ENCODE measurements at places on chromosomes 5 and 9. TPM values are rescaled to one million over a fixed set of nuclear protein-coding genes. Genes with fewer than 3 reads are reported as not detected.

DNA sequence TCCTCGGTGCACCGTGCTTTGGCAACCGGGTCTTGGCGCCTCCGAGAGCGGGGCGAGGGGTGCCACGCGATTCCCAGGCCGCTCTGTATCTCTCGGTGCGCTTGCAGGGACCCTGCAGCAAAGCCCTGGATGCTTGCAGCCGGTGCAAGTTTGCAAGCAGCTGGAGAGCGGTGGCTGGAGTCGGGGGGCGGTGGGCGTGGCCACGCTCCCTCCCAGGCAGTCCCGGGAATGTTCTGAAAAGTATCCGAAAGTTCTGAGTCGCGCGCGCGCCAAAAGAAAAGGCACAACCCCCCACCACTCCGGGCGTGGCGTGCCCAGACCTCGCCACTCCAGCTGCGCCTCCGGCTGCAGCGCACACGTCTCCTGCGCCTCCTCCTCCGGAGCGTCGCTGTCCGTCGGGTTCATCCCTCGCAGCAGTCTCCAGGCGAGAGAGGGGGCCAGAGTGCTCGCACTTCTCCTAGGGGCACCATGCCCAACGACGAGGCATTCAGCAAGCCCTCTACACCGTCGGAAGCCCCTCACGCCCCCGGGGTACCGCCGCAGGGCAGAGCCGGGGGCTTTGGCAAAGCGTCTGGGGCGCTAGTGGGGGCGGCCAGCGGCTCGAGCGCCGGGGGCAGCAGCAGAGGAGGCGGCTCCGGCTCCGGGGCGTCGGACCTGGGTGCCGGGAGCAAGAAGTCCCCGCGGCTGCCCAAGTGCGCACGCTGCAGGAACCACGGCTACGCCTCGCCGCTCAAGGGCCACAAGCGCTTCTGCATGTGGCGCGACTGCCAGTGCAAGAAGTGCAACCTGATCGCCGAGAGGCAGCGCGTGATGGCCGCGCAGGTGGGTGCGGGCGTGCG, at the start of gene DMRT1:
TSS of gene DMRT1 (plus strand) at position 327 of the 839 bp plus-strand sequence. CDS start at position 469, 142 bp downstream.
- no peak within 1 kb of the TSS for H3K4me3 ChIP-seq
- no peak for DNase-seq
- H3K27me3 ChIP-seq, result peaks cover 60% of the 10 kb centered on the region
- H3K36me3 ChIP-seq, result no peaks in the 10 kb centered on the region
- H3K4me1 ChIP-seq, result peaks cover 13% of the 10 kb centered on the region

DNA sequence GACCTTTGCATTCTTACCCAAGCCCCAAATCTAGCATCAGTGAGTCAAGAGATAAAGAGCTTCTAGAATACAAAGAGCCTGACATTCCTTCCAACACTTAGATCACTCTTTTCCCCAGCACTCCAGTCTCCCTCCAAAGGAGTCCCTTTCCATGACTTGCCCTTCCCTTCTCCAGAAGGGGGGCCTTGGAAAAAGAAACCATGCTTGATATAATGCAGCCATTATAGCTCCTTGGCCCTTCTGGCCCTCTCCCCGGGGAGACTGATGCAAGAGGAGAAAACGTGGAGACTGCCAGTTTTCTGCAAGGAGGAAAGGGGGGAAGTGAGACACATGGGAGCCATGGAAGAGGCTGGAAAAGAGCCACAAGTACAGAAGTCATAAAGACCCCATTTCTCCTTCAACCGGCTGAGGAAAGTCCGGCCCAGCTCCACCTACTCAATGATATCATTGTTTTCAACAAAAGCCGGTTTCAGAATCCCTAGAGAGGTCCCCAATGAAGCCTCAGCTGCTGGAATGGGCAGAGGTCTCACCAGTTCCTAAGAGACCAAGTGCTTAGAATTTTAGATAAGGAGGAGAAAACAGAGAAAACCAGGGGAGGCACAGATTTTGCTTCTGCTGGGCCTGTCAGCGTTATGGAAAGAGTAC, 29.0 kb downstream of the ADAM19 start:
- peaks cover 37% of the 10 kb centered on the region for H3K4me1 ChIP-seq
- H3K27me3 ChIP-seq, result no peaks in the 10 kb centered on the region
- no peak overlapping the region for H3K4me3 ChIP-seq
- DNase-seq, result peak; percentile 92

- H3K4me1 ChIP-seq, result no peaks in the 10 kb centered on the region
- no peak overlapping the region for H3K4me3 ChIP-seq
- DNase-seq, result no peak
- H3K27me3 ChIP-seq, result no peaks in the 10 kb centered on the region
- H3K36me3 ChIP-seq, result no peaks in the 10 kb centered on the region
Observed at GRCh38 chr5:155189981-155190380, 176.4 kb downstream of the KIF4B start.

Gene SPATA6L
- 0.49 TPM for total RNA-seq

DNA sequence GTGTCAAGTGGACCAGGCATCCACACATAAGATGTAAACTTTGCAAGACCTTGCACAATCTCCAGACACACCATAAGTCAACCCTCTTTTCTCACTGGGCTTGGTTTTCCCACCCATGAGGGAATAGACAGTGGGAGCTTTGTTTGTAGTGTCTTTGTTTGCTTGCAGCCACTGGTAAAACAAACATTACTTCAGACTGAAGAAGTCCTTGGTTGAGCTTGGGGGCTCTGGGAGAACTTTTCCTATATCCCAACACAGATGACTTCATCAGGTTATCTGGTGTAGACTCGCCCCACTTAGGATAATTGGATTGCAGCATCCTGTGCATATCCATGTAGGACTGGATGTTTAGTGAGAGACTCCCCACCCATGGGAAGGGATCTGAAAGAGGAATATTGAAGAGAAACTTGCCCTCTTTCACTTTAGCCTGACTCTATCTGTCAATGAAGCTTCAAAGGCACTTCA, 11.5 kb upstream of the ADGRV1 start:
- no peaks in the 10 kb centered on the region for H3K36me3 ChIP-seq
- H3K27me3 ChIP-seq, result peaks cover 2% of the 10 kb centered on the region
- no peak overlapping the region for H3K27ac ChIP-seq
- no peaks in the 10 kb centered on the region for H3K4me1 ChIP-seq
- H3K4me3 ChIP-seq, result no peak overlapping the region

- no peak for DNase-seq
- no peaks in the 10 kb centered on the region for H3K4me1 ChIP-seq
- H3K27me3 ChIP-seq, result no peaks in the 10 kb centered on the region
- H3K36me3 ChIP-seq, result no peaks in the 10 kb centered on the region
- no peak overlapping the region for H3K4me3 ChIP-seq
Observed at GRCh38 chr9:17031546-17031945, 103.3 kb upstream of the CNTLN start.

DNA sequence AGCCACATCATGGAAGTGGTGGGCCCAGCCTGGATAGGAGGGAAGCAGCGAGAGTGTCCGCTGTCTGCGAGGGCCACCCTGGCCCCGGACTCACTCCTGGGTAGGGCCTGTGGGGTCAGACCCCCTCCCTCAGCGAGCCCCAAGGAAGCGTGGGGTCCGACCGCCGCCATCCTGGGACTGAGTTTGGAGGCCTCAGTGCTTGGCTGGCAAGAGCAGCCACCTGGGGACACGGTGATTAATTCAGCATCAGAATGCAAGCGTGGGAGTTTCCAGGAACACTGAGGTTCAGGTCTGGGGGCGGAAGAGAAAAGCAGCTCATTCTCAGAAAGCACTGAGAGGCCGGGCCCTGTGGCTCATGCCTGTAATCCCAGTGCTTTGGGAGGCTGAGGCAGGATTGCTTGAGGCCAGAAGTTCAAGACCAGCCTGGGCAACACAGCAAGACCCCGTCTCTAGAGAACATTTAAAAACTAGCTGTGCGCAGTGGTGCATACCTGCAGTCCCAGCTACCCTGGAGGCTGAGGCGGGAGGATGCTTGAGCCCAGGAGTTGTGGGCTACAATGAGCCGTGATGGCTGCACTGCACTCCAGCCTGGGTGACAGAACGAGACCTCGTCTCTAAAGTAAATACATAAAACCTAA, 18.3 kb upstream of the CAMSAP1 start:
- H3K4me1 ChIP-seq, result peaks cover 5% of the 10 kb centered on the region
- no peak for DNase-seq
- no peaks in the 10 kb centered on the region for H3K27me3 ChIP-seq
- no peak overlapping the region for H3K4me3 ChIP-seq
- H3K27ac ChIP-seq, result no peak overlapping the region
- peaks cover 14% of the 10 kb centered on the region for H3K36me3 ChIP-seq

- no peak for DNase-seq
- H3K36me3 ChIP-seq, result peaks cover 2% of the 10 kb centered on the region
- H3K27ac ChIP-seq, result no peak overlapping the region
- H3K27me3 ChIP-seq, result no peaks in the 10 kb centered on the region
- no peaks in the 10 kb centered on the region for H3K4me1 ChIP-seq
- no peak overlapping the region for H3K4me3 ChIP-seq
Observed at GRCh38 chr5:131322926-131323325, 59.1 kb downstream of the CDC42SE2 start.

- DNase-seq, result no peak
- H3K4me3 ChIP-seq, result no peak overlapping the region
- no peaks in the 10 kb centered on the region for H3K36me3 ChIP-seq
- H3K27me3 ChIP-seq, result no peaks in the 10 kb centered on the region
Observed at GRCh38 chr9:106581973-106582372, 281.0 kb upstream of the ZNF462 start.

- no peaks in the 10 kb centered on the region for H3K27me3 ChIP-seq
- no peaks in the 10 kb centered on the region for H3K36me3 ChIP-seq
- no peak overlapping the region for H3K27ac ChIP-seq
- peaks cover 13% of the 10 kb centered on the region for H3K4me1 ChIP-seq
Observed at GRCh38 chr5:119274767-119275130, 81.1 kb upstream of the TNFAIP8 start.

- DNase-seq, result no peak
- no peaks in the 10 kb centered on the region for H3K36me3 ChIP-seq
- H3K27me3 ChIP-seq, result no peaks in the 10 kb centered on the region
- H3K4me1 ChIP-seq, result no peaks in the 10 kb centered on the region
Observed at GRCh38 chr9:20331095-20331685, 291.1 kb downstream of the MLLT3 start.

GRCh38 chr9:131671133-131671520, 68.7 kb downstream of the RAPGEF1 start:
- H3K4me1 ChIP-seq, result peaks cover 66% of the 10 kb centered on the region
- H3K4me3 ChIP-seq, result no peak overlapping the region
- no peaks in the 10 kb centered on the region for H3K27me3 ChIP-seq
- DNase-seq, result no peak

- H3K36me3 ChIP-seq, result no peaks in the 10 kb centered on the region
- H3K27me3 ChIP-seq, result no peaks in the 10 kb centered on the region
- no peak overlapping the region for H3K27ac ChIP-seq
- H3K4me1 ChIP-seq, result no peaks in the 10 kb centered on the region
- DNase-seq, result no peak
Observed at GRCh38 chr5:11452852-11453251, 451.4 kb downstream of the CTNND2 start.

DNA sequence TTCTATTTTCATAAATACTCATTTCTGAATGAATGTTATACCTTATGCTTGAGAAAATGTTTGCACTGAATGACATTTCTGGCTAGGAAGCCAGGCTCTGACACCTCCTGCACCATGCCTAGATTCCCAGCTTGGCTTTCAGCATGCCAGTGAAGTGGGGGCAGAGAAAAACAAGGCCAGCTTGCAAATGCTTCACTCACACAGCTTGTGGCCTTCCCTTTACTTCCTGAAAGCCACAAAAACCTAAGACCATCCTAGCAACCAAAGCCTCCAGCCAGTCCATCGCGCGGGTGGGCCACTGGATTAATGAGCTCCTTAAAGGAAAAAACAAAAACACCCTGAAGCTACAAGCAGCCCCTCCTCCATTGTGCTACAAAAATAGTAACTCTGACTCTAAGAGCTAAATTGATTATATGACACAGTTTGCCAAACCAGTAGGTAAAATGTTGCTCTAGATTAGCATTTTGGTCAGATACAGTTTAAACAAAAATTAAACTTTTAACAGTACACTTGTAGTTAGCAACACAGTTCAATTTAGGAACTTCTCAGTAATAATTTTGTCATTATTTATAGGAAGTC, 159.9 kb downstream of the TSSK1B start:
- peaks cover 5% of the 10 kb centered on the region for H3K4me1 ChIP-seq
- H3K4me3 ChIP-seq, result no peak overlapping the region
- no peak overlapping the region for H3K27ac ChIP-seq
- DNase-seq, result peak; percentile 24

Gene TRIP13
- total RNA-seq, result 5.7 TPM

Gene LECT2
- not detected for total RNA-seq
